ENCODE measurements at places on chromosomes 3 and 15. TPM values are rescaled to one million over a fixed set of nuclear protein-coding genes. Genes with fewer than 3 reads are reported as not detected.

GRCh38 chr3:18295171-18295920 lies 129.8 kb downstream of the SATB1 start:
- no peak overlapping the region for H3K27ac ChIP-seq
- no peaks in the 10 kb centered on the region for H3K27me3 ChIP-seq
- DNase-seq: no peak

GRCh38 chr3:186965141-186965879 lies 35.0 kb downstream of the ST6GAL1 start:
- H3K27ac ChIP-seq: peak overlapping the region; percentile 57
- DNase-seq: no peak
- H3K4me3 ChIP-seq: no peak overlapping the region
- no peaks in the 10 kb centered on the region for H3K27me3 ChIP-seq
- H3K36me3 ChIP-seq: no peaks in the 10 kb centered on the region
- no peaks in the 10 kb centered on the region for H3K4me1 ChIP-seq

DNA sequence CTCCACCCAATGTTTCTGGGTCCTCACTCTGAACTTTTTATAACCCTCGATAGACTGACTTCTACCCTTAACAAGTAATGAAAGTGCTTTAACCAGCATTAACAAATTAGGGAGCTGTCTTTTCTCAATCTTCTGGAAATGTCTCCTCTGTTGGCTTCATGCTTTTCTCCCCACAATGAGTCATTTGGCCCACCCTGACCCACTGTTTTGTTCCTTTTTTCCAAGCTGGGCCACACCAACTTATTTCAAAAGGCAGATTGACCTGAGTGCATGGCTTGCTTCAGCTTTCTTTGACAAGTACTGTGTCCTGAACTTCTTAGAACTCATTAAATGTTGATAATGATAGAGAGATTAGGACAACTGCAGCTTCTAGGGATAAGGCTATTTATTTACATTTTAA lies 199.6 kb upstream of the SEMA6D start:
- H3K4me3 ChIP-seq: no peak overlapping the region
- DNase-seq: peak; percentile 13
- no peaks in the 10 kb centered on the region for H3K27me3 ChIP-seq
- H3K4me1 ChIP-seq: no peaks in the 10 kb centered on the region

GRCh38 chr3:32198714-32199113 lies 39.8 kb upstream of the CMTM8 start:
- H3K27ac ChIP-seq: no peak overlapping the region
- H3K36me3 ChIP-seq: no peaks in the 10 kb centered on the region
- H3K4me1 ChIP-seq: no peaks in the 10 kb centered on the region
- no peaks in the 10 kb centered on the region for H3K27me3 ChIP-seq

DNA sequence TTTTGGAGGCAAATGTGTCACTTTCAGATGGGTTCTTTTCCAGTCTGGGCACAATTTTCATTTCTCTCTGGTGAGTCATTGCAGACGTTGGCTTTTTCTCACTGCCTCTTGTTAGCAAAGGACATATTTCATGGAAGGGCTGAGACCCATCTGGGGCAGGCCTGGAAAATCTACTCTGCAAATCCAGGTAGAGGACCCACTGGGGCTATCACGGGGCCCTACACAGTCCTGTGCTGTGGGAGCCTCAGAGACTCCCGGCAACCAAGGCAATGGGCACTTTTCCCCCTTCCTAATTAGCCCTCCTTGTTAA lies 58.0 kb downstream of the HRH1 start:
- no peaks in the 10 kb centered on the region for H3K36me3 ChIP-seq
- H3K27me3 ChIP-seq: no peaks in the 10 kb centered on the region
- H3K4me3 ChIP-seq: no peak overlapping the region
- H3K27ac ChIP-seq: peak overlapping the region; percentile 30
- H3K4me1 ChIP-seq: peaks cover 3% of the 10 kb centered on the region
- no peak for DNase-seq

DNA sequence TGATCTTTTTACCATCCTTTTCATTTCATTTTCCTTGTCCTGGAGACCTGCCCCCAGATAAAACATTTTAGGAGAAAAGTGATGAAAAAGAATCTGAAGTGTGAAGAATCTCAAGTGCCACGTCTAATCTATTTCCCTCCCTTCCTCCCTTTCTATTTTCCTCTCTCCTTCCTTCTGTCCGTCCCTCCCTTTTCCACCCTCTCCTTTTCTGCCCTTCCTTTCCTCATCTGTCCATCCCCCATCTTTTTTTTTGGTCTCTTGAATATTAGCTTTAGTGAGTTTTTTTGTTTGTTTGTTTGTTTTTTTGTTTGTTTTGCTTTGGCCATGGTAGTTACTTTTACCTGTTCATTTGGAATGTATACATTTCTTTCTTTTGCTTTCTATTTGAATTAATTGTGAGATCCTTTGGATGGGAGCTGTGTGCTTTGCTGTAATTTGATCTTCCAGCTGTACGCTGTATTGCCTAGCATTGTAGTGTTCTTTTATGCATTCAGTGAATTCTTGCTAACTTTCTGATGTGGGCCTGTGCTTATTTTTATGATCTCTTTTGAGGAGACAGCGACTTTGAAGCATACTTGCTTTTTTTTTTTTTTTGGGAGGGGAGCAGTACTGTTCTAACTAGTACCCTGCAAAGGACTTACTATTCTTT lies 19.2 kb downstream of the CDIN1 start:
- H3K27ac ChIP-seq: peak overlapping the region; percentile 89
- H3K4me3 ChIP-seq: no peak overlapping the region
- H3K4me1 ChIP-seq: peaks cover 22% of the 10 kb centered on the region

GRCh38 chr3:111739311-111739911 lies 119.7 kb upstream of the PHLDB2 start:
- no peak overlapping the region for H3K4me3 ChIP-seq
- H3K36me3 ChIP-seq: no peaks in the 10 kb centered on the region
- peak overlapping the region; percentile 95 for H3K27ac ChIP-seq

DNA sequence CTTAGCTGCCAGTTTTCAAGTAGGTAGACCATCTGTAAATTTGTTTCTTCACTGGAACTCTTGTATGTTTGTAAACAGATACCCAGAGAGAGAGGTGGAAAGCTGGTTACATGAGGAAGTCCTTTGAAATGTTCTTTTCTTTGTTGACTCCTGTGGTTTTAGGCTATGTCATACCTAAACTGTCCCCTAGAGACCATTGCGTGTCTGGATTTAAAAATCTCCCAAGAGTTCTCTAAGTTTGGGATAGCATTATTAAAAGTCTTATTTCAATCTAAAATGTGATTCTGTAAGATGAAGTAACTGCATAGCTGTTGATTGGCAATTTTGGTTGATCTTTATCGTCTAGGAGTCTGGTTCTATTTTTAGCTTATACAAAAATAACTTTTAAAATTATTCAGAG lies 127.2 kb downstream of the GHSR start:
- DNase-seq: no peak
- no peaks in the 10 kb centered on the region for H3K27me3 ChIP-seq
- H3K27ac ChIP-seq: peak overlapping the region; percentile 95
- no peaks in the 10 kb centered on the region for H3K36me3 ChIP-seq
- no peak overlapping the region for H3K4me3 ChIP-seq
- peaks cover 16% of the 10 kb centered on the region for H3K4me1 ChIP-seq

DNA sequence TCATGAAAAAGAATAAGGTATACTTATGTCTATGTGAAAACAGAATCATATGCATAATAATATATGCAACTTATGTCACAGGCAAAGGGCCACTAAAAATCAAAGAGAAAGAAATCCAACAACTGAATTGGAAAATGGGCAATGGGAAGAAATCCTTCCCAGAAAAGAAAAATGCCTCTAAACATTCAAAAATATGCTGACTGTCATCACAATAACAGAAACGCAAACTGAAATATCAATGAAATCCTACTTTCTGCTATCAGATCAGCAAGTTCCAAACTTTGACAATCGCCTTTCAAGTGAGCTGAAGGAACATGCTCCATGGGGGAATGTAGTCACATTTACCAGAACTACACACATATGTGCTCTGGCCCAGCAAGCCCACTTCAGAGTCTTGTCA lies 99.4 kb upstream of the KLF13 start:
- H3K4me1 ChIP-seq: peaks cover 9% of the 10 kb centered on the region
- H3K27me3 ChIP-seq: no peaks in the 10 kb centered on the region
- no peaks in the 10 kb centered on the region for H3K36me3 ChIP-seq
- no peak for DNase-seq
- H3K27ac ChIP-seq: no peak overlapping the region

CLDN11 gene
- total RNA-seq: 73.2 TPM

DLEC1 gene
- 1.5 TPM for total RNA-seq

RTP1 gene
- not detected for total RNA-seq

SAXO2 gene
- 0.26 TPM for total RNA-seq

FBXL22 gene
- 30.1 TPM for total RNA-seq
